ENCODE measurements at places on chromosomes 13 and 19.

GRCh38 chr13:113768018-113768905 lies 9.2 kb downstream of the TMEM255B start:
- no peak for DNase-seq

DNA sequence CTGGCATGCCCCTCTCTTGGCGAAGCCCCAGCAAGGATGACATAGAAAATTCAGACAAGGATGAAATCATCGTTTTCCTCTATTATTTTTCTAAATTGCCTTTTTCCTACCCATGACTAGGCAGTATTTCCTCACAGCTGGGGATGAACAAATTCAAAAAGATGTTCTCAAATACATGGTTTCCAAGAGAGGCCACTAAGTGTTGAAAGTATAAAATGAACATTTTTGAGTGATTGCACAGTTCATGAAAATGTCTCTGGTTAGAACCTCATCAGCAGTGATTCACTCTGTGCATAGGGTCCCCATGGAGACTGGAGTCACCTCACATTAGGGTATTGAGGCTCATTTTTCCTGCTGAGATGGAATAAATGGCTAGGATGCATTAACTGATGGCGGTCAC lies 373.7 kb downstream of the DNAJC15 start:
- no peak for DNase-seq

DNA sequence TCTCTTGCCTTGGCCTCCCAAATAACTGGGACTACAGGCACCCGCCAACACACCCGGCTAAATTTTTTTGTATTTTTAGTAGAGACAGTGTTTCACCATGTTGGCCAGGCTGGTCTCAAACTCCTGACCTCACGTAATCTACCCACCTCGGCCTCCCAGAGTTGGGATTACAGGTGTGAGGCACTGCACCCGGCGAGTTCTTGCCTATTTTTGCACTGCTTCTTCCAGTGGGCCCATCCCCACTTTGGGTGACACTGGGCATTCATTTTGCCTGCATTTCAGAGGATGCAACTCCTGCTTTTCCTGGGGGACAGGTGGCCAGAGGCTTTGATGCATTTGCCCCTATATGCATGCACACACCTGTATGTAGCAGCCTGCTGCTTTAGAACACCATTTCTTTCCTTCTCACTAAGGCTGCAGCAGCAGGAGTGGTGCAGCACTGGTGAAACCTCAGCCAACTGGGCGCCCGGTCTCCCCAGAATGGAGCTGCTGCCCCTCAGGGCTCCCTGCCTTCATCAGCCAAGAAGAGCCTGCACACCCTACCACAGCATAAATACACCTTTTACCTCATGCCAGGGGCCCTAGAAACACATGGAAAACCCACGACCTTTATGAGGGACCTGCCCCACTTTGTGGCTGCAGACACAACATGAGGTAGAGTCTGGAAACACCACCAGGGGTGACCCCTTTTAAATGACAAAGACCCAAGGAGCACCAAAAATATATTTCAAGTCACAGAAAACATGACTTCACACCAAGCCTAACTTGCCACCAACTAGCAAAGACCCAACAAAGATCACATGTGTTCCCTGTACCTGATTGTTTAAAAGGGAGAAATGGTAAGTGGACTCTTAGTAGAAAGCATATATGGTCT lies 36.8 kb upstream of the POP4 start:
- no peak for DNase-seq

GRCh38 chr13:83919775-83920174 lies 37.5 kb upstream of the SLITRK1 start:
- DNase-seq, result no peak

- no peak for DNase-seq
Measured at GRCh38 chr13:55617241-55617640, 1523.5 kb upstream of the PRR20A start.

GRCh38 chr13:111906816-111907215 lies 160.1 kb upstream of the SOX1 start:
- no peak for DNase-seq

GRCh38 chr19:49855277-49855675 lies 4.3 kb downstream of the PTOV1 start:
- no peak for DNase-seq

DNA sequence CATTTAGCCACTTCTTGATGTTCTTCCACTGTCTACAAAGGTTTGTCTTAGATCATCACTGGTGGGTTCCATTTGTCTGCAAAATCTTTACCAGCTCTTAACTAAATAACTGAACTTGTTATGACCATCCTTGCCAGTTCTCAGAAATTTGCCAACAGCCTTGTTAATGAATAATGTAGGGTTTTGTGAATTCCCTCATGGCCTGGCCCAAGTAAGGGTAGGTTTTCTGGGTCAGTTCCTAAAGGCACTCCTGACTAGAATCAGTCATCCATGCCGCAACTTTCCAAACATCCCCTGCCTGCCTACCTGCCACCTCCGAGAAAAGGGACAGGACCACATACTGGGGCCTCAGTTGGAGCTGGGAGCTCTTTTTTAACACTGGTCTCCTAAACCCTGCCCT lies 4.0 kb downstream of the COL4A1 start:
- no peak for DNase-seq

- no peak for DNase-seq
Measured at GRCh38 chr13:43647471-43647870, 139.3 kb downstream of the ENOX1 start.

GRCh38 chr19:38663156-38663651 lies 15.8 kb downstream of the ACTN4 start:
- no peak for DNase-seq

GRCh38 chr19:48819366-48819816 lies 8.6 kb upstream of the BCAT2 start:
- DNase-seq, result peak; percentile 45

DNA sequence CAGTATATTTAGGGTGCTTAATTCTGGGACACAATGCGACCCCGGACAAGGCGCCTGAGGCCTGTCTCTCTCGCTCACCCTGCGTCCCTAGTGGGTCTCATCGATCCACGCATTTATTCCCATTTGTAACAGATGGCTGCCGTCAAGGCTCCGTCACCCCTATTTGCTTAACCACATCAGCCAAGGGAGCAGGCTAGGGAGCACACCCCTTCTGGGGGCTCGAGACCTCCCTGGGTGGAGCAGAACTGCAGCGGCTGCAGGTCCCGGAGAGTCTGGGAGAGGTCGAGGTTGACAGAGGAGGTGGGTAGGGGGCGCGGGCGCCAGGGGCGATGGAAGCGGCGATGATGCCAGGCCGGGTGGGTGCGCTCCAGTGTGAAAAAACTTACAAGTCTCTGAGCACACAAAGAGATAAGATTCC lies 507 bp downstream of the ALG5 start:
- DNase-seq, result no peak

DNA sequence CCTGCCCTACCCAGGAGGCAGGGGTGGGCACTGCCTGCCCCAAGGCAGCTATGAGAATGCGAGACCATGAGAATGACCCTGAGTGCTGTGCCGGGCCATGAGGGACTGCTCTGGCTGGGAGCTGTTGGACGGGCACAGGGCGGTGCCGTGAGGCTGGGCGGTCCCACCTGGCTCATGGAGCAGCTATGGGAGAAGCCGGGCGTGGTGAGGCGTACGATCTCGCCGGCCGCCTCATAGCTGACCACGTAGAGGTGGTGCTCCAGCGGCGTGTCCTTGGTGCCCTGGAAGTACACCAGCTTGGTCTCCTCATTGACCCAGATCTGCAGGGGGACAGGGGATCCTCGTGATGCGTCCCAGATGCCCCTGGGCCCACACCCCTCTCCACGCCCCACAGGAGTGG lies 19.3 kb upstream of the MYDGF start:
- no peak for DNase-seq

- no peak for DNase-seq
Measured at GRCh38 chr19:19619181-19619848, 828 bp upstream of the PBX4 start.

DNA sequence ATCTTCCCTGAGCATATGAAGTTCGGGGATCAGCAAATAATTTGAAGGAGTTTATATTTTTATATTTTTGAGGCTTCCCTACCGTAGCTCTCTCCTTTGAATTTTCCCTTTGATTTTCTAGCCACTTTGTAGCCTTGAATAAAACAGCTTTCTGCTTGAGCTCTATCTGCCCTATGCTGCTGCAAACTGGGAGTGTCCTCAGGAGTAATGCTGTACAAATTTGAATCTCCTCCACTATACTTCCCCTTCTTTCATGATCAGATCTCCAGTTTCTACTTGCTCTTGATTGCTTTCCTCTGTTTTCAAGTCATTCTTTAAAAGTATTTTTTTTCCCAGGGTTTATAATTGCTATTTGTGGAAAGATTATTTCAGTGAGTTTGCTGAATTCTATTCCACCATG lies 14.6 kb downstream of the PDS5B start:
- DNase-seq, result no peak

DNA sequence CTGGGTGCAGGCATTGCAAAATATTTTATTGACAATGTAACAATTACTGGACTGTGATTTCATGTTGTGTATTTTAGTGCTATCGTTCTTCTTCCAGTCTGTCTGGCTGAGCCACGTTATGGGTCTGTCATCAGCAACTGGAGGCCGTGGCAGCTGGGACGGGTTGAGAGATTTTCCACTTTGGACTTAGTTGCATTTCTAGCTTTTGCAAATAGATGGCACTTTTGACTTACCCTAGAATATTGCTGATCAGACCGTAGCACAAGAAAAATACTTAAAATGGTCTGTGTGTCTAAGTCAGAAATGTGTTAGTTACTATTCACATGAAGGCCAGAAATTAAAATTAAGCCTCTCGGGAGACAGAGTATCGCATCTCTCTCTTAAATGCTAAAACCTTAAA lies 211.1 kb downstream of the TEX29 start:
- DNase-seq, result no peak

GRCh38 chr19:55605637-55606470 lies at the start of gene ZNF865:
Gene ZNF865 (plus strand): TSS chr19:55605647. CDS start chr19:55613619, 7,972 bp downstream.
- DNase-seq, result peak; percentile 35
